Tongue (tissue), 3 donors: ENCODE measurements at places on chromosomes 6 and 20.

DNA sequence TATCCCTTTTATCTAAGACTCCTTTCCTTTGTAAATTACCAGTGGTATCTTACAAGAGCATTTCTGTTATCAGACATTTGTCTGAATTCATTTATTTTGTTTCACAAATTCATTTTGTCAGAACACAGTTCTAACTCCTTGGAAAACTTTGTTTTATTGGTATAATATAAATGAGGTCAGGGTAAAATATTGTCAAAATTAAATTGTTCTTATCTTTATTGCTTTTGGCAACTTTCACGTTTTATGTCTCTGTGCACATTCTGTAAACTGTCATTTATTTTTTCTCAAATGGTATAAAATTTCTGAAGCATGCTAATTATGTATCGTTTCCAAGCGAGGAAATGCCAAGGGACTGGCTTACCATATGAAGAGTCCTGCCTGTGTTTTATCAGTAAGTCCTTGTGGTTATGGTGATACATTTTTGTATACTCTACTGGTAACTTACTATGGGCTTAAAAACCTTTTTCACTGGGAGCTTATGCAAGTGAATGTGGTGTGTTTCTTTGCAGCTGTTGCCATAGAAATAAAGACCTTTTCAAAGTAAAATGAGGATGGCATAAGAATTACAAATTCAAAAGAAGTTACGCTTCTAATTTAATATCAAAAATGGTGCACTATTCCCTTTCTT, 214.2 kb downstream of the COL19A1 start:
- DNase-seq, result peak; percentile 53

GRCh38 chr6:170459451-170459850, 93.7 kb downstream of the PSMB1 start:
- DNase-seq, result no peak

DNA sequence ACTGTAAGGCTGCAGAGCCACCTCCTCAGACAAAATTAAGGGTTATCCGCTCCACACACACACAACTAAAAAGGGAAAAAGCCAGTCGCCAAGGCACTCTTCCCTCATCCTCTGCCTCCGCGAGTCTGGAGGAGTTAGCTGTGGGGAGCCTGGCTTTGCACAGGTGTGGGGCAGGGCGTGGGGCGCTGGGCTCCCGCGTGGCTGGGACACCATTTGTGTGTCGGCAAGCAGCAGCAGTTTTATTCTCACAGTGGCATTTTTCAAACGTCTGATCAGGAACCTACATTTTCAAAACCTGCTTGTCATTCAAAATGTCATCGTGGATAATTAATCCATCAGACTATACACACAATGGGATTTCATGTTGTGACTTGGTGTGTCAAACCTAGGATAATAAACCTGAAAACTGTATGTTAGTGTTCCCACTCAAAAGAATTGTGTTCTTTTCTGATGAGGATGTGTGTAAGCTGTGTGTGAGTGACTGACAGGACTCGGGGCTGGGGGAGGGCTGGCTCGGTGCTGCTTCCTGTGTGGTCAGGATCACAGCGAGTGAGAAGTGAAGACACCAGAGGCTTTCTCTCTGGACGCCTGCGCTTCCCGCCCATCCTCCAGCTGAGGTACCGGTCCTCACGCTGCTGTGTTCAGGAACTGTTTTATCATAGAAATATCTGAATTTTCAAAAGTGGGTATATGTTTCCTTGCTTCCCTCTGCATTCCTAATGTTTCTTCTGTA, 83.1 kb downstream of the IRF4 start:
- DNase-seq, result peak; percentile 17

DNA sequence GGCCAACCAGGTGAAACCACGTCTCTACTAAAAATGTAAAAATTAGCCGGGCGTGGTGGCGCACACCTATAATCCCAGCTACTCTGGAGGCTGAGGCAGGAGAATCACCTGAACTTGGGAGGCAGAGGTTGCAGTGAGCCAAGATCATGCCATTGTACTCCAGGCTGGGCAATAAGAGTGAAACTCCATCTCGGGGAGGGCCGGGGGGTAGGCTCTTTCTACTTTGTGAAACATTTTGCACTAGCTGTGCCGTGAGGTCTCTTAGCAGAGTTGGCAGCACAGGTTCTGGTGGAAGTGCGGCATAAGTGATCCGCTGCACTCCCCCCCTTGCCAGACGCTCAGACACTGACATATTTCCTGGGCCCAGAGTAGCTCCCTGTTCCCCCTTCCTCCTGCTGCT, 24.5 kb downstream of the PSMG4 start:
- DNase-seq, result no peak

DNA sequence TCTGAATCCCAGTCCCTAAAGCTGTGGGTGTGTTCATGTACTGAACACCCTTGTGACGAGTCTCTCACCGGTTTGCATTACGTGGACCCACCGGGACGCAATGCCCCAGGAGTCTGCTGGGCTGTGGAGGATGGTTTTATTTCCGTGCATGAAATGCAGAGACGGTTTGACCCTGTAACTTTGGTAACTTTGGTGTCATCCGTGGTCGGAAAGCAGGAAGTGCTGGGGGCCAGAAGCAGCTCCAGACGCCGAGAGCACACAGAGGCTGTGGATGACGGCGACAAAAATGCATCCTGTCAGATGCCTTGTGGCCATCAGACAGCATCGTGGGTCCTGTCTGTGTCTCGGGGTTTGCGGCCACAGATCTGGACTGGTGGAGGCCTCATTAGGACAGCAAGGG, 7.2 kb downstream of the BHLHE23 start:
- DNase-seq, result no peak

GRCh38 chr6:34601706-34602105, 45.6 kb upstream of the SPDEF start:
- DNase-seq, result peak; percentile 32

- DNase-seq, result no peak
Measured at GRCh38 chr20:59387891-59388290, 87.5 kb downstream of the EDN3 start.

DNA sequence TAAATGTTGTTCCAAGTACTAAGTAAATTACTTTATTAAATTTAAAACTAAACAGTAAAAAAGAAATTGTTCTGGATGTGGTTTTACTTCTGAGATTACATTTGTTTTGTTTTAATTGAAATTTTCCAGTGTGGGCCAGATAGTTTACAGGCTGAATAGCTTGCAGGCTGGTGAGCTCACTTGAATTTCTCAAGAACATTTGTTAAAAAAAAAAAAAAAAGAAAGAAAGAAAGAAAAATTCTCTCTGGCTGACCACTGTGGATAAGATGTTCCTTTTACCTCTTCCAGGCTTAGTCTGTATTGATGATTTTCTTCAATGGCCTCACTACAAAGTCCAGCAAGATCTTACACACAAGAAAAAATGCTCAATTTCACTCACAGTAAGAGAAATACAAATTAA, 85.4 kb downstream of the PLCG1 start:
- peak; percentile 48 for DNase-seq

GRCh38 chr6:70398783-70399728, 14.3 kb upstream of the FAM135A start:
- peak; percentile 5 for DNase-seq

DNA sequence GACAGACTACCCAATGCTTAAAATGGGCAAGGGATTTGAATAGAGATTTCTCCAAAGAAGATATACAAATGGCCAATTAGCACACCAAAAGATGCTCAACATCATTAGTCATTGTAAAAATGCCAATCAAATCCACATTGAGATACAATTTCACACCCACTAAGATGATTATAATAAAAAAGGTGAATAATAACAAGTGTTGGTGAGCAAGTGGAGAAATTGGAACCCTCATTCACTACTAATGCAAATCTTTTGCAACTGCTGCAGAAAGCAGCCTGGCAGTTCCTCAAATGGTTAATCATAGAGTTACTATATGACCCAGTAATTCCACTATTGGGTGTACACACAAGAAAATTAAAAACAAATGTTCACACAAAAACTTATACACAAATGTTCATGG, 12.4 kb downstream of the LHFPL5 start:
- DNase-seq, result no peak

- no peak for DNase-seq
Measured at GRCh38 chr6:52117352-52117751, 29.9 kb upstream of the PKHD1 start.

DNA sequence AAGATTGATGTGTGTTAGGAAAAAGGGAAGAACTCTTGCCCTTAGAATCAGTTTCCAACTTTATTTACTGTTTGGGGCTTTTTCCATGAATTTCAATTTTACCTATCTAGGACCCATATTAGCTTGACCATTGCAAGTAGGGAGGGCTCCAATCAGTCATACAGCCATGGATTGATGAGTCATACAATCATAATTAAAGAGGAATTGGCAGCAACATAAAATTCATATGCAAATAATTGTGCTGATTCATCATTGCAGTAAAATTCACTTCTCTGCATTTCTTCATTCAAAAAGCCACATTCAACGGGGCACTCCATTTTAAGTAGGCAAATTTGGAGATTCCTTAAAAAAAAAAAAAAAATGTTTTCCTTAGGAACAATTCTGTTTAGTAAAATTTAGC, 1016.4 kb downstream of the KIF16B start:
- no peak for DNase-seq

DNA sequence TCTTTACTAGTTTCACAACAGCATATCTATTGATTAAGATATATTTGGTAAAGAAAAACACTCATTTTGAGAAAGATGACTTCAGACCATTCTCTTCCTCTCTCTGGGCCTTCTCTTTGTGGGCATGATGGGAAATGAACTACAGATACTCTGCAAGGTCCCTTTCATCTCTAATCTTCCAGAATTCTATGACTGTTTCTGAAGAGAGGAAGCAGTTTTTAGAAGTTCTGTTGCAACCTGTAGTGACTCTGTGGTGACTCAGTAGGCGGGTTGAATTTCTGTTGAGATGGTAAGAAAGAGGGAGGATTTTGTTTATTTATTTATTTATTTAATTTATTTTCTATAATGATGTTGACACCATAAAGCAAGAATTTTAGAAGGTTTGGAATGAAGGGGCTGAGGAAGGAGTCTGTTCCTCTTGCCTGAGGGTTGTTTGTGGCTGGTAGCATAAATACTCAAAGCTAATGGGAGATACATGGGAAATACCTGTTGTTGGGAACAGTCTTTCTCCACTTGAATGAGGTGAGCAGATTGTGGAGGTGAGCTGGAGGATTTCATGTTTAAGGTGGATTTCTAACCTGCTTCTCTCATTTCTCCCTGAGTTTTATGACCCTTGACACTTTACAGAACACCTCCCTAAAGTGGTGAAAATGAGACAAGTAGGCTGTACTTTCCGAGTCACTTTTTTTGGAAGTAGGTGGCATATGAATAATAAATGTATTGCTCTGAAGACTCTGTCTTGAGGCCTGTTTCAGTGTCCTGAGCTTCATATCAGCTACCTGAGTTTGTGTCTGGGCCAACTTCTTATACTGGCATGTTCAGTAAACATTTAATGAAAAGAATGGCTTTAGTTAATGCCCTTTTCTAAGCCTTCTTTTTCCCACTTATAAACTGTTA, 15.0 kb downstream of the ACSS2 start:
- DNase-seq, result no peak

GRCh38 chr6:114240796-114241195, 102.0 kb downstream of the HS3ST5 start:
- no peak for DNase-seq

- no peak for DNase-seq
Measured at GRCh38 chr6:88605271-88605670, 358.1 kb downstream of the RNGTT start.

GRCh38 chr20:17679941-17680835, 1.9 kb downstream of the RRBP1 start:
- peak; percentile 49 for DNase-seq

GRCh38 chr6:69386426-69386825, 410.4 kb downstream of the LMBRD1 start:
- DNase-seq, result no peak

- no peak for DNase-seq
Measured at GRCh38 chr6:169641461-169642085, 60.3 kb downstream of the WDR27 start.
